ENCODE measurements at places on chromosomes 7 and 10.

- no peak for DNase-seq
Measured at GRCh38 chr7:133442818-133443217, 189.9 kb downstream of the EXOC4 start.

GRCh38 chr7:48411619-48412018 lies 240.4 kb downstream of the ABCA13 start:
- DNase-seq, result no peak

- no peak for DNase-seq
Measured at GRCh38 chr7:28418966-28419365, 6.6 kb downstream of the CREB5 start.

- no peak for DNase-seq
Measured at GRCh38 chr7:96297876-96298275, 24.0 kb downstream of the SLC25A13 start.

GRCh38 chr7:117219485-117219884 lies 103.4 kb downstream of the WNT2 start:
- DNase-seq, result no peak

DNA sequence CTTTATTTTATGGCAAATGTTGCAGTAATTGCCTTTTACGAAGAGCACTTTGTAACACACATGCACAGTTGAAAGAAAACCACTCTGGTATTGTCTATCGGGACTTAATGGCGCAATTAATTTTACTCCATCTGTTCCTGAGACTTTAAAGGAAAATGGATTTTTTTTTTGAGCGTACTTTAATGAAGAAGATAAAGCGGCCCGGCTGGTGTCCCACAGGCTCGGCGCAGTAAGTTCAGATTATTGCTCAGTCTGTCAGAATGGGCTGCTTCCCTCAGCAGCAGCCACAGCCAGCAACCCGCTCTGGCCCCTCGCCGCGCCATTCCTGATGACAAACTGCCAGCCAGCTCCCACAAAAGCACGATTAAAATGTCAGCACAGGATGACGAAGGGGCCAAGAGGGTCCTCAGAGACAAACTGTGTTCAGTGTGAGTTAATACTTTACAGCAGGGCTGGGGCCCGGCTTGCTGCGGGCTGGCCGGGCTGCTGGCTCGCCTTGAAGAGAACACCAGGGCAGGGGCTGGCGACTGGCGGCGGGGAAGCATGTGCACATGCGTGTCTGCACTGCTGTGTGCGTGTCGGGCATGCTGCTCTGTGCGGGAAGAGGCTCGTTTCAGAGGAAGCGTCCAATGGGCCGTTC lies 501.0 kb upstream of the GALNT17 start:
- no peak for DNase-seq
